Left cardiac atrium (tissue), 4 donors: ENCODE measurements at places on chromosomes 5 and 9. TPM values are rescaled to one million over a fixed set of nuclear protein-coding genes. Genes with fewer than 3 reads are reported as not detected.

GRCh38 chr9:86575137-86575536, 220.9 kb upstream of the TUT7 start:
- no peak for DNase-seq

GRCh38 chr5:176644294-176644693, 3.0 kb upstream of the TSPAN17 start:
- no peak for DNase-seq

GRCh38 chr5:98783051-98783649, 9.7 kb downstream of the RGMB start:
- no peak for DNase-seq

ADGRV1 gene
- 0.32 TPM for total RNA-seq
